ENCODE measurements at places on chromosomes 11 and 22.

DNA sequence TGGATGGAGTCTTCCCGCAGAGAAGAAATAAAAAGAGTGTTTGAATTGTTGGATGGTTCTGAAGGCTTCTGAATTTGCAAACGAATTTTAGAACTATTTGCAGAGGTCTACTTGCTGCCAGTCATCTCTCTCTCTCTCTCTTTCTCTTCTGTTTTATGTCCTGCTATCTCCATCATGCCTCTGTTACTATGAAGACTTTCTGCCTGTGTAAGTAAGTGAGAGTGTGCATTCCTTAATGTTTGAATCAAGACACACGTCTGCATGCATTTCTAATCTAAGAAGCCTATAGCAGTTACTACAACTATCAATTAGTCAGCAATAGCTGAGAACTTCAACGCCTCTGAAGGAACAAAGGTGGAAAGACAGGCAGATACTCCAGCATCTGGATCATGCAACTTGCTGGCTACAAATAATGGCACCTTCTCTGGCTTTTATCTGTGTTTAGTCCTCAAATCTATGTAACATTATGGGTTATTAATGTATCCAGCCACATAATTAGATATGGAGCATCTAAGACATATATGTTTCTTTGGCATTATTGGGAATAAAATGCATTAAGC, 191.5 kb upstream of the BLID start:
- DNase-seq = no peak

- DNase-seq = peak; percentile 3
Measured at GRCh38 chr22:28442711-28443525, 236.7 kb downstream of the TTC28 start.

GRCh38 chr11:58318532-58318931, 40.3 kb downstream of the OR5B17 start:
- no peak for DNase-seq

GRCh38 chr22:46417769-46418168, 82.3 kb downstream of the TRMU start:
- no peak for DNase-seq

- DNase-seq = no peak
Measured at GRCh38 chr11:76803811-76804600, 20.9 kb downstream of the TSKU start.

- no peak for DNase-seq
Measured at GRCh38 chr11:69374110-69374945, 80.4 kb downstream of the MYEOV start.

- DNase-seq = no peak
Measured at GRCh38 chr11:79332017-79332416, 108.8 kb downstream of the TENM4 start.

DNA sequence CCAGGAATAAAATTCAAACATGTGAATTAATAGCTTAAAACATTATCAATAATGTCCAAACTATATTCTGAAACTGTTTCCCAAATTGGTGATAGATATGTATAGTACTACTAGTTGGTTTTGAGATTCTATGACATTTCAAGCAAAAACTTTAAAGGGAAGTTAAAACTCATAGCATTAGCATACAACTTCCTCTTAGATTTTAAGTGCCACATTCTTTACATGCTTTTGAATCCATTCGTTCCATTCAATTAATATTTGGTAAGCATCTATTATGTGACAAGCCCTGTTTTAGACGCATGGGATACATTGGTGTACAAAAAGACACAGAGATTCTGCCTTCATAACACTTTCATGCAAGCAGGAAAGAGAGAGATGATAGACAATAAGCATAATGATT, 8.9 kb downstream of the PATL1 start:
- DNase-seq = no peak

DNA sequence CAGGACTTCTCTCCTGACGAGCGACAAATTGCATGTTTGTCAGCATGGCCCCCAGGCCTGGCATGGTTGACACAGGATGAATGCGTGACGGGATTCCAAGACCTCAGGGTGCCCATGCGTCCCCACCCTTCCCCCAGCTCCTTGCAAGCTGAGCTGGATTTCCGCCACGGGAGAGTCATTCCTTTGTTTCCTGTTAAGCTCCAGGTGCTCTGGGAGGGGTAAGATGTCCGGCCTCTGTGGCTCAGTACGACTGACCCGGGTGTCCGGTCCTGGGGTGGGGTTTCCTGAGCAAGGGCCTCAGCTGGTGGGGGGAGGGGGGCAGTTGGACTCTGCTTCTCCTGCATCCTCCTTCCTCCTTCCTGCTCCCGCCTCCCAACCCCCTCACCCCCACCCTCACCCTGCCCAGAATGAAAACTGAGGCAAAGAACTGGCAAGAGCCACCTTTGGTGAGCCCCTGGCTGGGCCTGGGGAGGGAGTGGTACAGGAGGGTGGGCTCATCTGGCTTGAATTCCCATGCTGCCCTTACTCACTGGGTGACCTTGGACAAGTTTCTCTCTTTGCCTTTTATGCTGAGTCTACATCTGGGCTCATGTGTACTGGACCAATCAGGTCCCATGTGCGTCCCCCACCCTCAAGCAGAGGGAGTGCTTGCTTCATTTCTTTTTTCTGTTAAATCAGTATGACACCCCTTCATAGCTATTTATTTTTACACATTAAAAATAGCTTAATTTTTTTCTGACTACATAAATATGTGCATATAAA, 2.5 kb downstream of the CDC42EP2 start:
- peak; percentile 99 for DNase-seq

GRCh38 chr11:76955459-76956114, 78.6 kb upstream of the B3GNT6 start:
- no peak for DNase-seq

GRCh38 chr11:44083906-44084305, 11.6 kb upstream of the EXT2 start:
- DNase-seq = no peak

- no peak for DNase-seq
Measured at GRCh38 chr22:28030473-28030872, 111.4 kb upstream of the PITPNB start.

- DNase-seq = no peak
Measured at GRCh38 chr11:17611503-17612220, 64.6 kb downstream of the OTOG start.

Data from kidney capillary endothelial cell (primary cell).